ENCODE measurements at places on chromosomes 1 and 21.

GRCh38 chr1:36349241-36349671 lies 25.8 kb upstream of the EVA1B start:
- ATAC-seq = no peak

- peak; percentile 0 for ATAC-seq
These were observed 876 bp upstream of the NAV1 start for GRCh38 chr1:201537891-201538611.

DNA sequence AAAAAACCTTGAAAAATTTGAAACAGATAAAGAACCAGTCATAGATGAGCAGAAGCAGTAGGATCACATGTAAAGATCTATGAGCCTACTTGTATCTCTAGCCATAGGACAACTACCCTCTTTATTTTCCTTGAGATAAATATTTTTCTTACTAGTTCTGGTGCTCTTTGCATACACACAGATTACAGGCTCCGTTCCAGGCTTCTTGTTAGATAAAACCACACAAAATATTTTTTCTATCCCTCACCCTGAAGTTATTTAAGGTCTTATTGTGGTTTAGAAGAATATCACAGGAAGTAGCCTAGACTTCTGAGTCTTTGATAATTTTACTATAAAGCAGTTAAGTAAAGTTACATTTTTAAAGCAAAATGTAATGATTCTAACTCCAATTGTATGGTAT lies 512.2 kb downstream of the NEGR1 start:
- no peak for ATAC-seq

GRCh38 chr1:53134042-53134485 lies 8.4 kb downstream of the SLC1A7 start:
- ATAC-seq = no peak

- ATAC-seq = no peak
These were observed 163.2 kb upstream of the CTTNBP2NL start for GRCh38 chr1:112232848-112233247.

- ATAC-seq = peak; percentile 68
These were observed 52.2 kb downstream of the TRAF5 start for GRCh38 chr1:211378844-211379243.

Data from SK-N-SH treated with all-trans-retinoic acid at 6 μM for 48 hours (cell line).